ENCODE measurements at places on chromosomes 2 and 18. TPM values are rescaled to one million over a fixed set of nuclear protein-coding genes. Genes with fewer than 3 reads are reported as not detected.
A peak's percentile ranks its signal among the peaks of the same experiment; 100 is the strongest.

GRCh38 chr2:54209379-54209778 is 46.6 kb downstream of the TSPYL6 start:
- no peak for DNase-seq
- no peaks in the 10 kb centered on the region for H3K27me3 ChIP-seq
- H3K36me3 ChIP-seq: peaks cover 12% of the 10 kb centered on the region
- no peak overlapping the region for H3K4me3 ChIP-seq
- no peak overlapping the region for H3K27ac ChIP-seq

DNA sequence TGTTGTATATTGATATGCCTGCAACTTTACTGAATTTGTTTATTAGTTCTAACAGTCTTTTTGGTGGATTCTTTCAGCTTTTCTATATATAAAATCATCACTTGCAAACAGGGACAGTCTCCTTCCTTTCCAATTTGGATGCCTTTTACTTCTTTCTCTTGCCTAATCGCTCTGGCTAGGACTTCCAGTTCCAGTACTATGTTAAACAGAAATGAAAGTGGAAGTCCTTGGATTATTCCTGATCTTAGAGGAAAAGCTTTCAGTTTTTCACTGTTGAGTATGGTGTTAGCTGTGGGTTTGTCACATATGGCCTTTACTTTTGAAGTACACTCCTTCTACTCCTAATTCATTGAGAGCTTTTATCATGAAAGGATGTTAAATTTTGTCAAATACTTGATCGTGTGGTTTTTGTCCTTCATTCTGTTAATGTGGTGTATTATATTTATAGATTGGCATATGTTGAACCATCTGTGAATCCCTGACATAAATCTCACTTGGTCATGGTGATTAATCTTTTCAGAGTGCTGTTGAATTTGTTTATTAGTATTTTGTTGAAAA is 52.9 kb downstream of the REL start:
- H3K27ac ChIP-seq: peak overlapping the region; percentile 6
- H3K4me1 ChIP-seq: peaks cover 50% of the 10 kb centered on the region
- DNase-seq: no peak
- H3K4me3 ChIP-seq: no peak overlapping the region

- H3K36me3 ChIP-seq: no peaks in the 10 kb centered on the region
- H3K4me1 ChIP-seq: peaks cover 4% of the 10 kb centered on the region
- no peak overlapping the region for H3K4me3 ChIP-seq
- H3K27me3 ChIP-seq: peaks cover 19% of the 10 kb centered on the region
- no peak overlapping the region for H3K27ac ChIP-seq
Measured at GRCh38 chr2:199739413-199740110, 111.4 kb downstream of the FTCDNL1 start.

- H3K27ac ChIP-seq: peak overlapping the region; percentile 82
- H3K36me3 ChIP-seq: no peaks in the 10 kb centered on the region
- no peaks in the 10 kb centered on the region for H3K27me3 ChIP-seq
- no peak for DNase-seq
- peaks cover 24% of the 10 kb centered on the region for H3K4me1 ChIP-seq
Measured at GRCh38 chr2:24919037-24919505, 966 bp downstream of the ADCY3 start.

The HOXD12 gene
- total RNA-seq: not detected

The SANBR gene
- total RNA-seq: 2.2 TPM

The SERPINB2 gene
- total RNA-seq: 0.33 TPM

DNA sequence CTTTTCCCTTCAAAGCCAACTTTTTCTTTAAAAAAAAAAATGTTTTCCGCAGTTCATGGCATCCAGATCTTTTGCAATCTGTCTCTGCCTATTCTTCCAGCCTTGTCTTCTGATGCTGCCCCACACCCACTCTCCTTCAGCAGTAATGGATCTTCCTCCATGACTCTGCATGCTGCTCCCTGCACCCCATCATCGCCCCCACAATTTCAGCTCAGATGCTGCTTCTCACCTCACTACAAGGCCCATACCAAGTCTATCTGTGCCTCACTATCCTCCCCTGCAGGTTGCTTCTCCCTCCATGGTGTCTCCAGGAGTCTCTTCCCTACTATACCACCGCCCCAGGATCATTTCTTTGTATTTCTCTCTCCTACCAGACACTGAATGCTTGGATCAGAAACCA is 260.6 kb downstream of the ANAPC1 start:
- peaks cover 4% of the 10 kb centered on the region for H3K4me1 ChIP-seq
- no peak overlapping the region for H3K27ac ChIP-seq
- H3K4me3 ChIP-seq: no peak overlapping the region
- H3K27me3 ChIP-seq: peaks cover 2% of the 10 kb centered on the region
- no peaks in the 10 kb centered on the region for H3K36me3 ChIP-seq

The DSC3 gene
- total RNA-seq: not detected

The PXDN gene
- total RNA-seq: 1.1 TPM

DNA sequence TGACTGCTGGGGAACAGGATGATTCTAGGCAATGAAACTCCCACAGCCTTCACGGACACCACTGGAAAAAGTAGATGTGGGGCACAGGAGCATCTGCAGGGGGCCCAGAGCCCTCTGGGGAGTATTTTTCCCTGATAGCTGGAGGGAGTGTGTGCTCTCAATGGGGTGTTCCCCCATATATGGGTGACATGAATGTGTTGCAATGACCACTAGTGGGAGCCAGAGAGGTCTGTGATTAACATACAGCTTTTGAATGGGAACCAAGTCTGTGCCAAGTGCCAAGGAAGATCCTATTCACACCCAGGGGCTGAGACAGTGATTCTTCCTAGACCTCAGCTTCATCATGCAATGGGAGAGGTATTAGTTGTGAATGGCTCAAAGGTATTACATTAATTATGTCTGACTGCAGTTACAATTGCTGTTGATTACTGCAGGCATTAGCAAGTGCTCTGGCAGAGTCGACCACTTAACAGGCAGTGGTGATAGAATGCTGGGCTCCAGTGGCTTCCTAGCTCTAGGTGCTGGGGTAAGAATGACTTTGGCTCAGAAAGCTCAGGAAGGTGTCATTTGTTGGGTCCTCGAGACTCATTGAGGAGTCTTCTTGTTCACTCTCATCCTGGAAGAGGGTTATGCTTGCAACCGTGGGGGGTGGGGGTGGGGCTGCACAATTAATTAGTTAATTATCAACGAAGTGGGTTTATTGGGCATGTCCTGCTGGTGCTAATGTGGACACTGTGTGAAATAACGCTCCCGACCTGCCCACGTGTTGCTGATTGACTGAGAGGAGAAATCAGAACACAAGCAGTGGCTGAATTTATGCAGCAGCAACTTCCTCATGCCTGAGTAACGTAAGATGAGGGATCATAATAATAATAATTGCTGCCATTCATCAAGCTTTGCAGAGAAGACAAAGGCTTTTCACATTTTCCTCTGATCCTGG is 194.1 kb downstream of the CLIP4 start:
- peaks cover 2% of the 10 kb centered on the region for H3K4me1 ChIP-seq
- no peak overlapping the region for H3K27ac ChIP-seq
- H3K27me3 ChIP-seq: peaks cover 5% of the 10 kb centered on the region
- no peak for DNase-seq

- no peaks in the 10 kb centered on the region for H3K27me3 ChIP-seq
- H3K4me1 ChIP-seq: peaks cover 11% of the 10 kb centered on the region
- no peak overlapping the region for H3K27ac ChIP-seq
- H3K36me3 ChIP-seq: no peaks in the 10 kb centered on the region
- H3K4me3 ChIP-seq: no peak overlapping the region
Measured at GRCh38 chr2:1563084-1563857, 150.0 kb downstream of the TPO start.

- no peaks in the 10 kb centered on the region for H3K36me3 ChIP-seq
- no peak for DNase-seq
- no peak overlapping the region for H3K4me3 ChIP-seq
- peaks cover 7% of the 10 kb centered on the region for H3K27me3 ChIP-seq
- no peaks in the 10 kb centered on the region for H3K4me1 ChIP-seq
Measured at GRCh38 chr2:9124231-9124741, 82.3 kb upstream of the ASAP2 start.

- peaks cover 19% of the 10 kb centered on the region for H3K4me1 ChIP-seq
- peaks cover 25% of the 10 kb centered on the region for H3K36me3 ChIP-seq
- no peak for DNase-seq
- H3K27ac ChIP-seq: peak overlapping the region; percentile 100
- peak overlapping the region; percentile 98 for H3K4me3 ChIP-seq
Measured at GRCh38 chr2:24792542-24792873, 683 bp downstream of the PTRHD1 start.

The ARHGEF33 gene
- 0.27 TPM for total RNA-seq

DNA sequence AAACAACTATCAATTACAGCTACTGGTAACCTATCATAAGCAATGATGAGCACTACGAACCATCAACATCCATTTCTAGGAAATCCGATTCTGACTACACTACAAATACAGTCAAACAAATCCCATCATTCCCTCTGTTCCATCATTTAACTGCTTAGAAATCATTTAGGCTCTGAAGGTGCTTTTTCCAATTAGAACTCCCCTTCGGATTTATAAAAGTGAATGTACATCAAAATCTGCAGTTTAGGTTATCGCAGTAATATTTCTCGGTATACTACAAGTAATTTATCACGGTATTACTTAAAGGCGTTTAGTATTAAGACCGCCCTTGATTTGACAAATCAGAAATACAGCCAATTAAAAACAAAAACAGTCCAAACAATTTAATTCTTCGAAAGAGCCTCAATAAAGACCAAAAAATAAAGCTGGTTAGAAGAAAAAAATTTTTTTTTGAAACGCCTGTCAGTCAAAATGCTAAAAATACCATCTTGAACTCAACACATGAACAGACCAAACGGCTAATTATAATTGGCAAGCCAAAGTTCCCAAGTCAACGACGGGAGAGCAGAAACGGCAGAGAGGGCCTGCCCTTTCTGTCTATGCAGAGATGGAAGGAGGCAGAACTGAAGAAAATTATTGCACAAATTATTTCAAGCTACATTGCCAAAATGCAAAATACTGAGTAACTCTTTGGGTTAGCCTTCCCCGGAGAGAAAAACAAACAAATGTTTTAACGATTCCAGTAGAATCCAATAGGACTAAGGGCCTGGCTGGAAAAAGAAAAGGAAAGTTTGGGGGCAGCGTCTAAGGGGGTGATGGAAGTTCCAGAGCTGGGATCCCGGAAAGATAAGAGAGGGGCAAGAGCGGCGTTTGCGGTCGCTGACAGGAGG is 1.2 kb downstream of the VPS54 start:
- peaks cover 6% of the 10 kb centered on the region for H3K36me3 ChIP-seq
- H3K27me3 ChIP-seq: no peaks in the 10 kb centered on the region
- H3K27ac ChIP-seq: peak overlapping the region; percentile 92
- peaks cover 36% of the 10 kb centered on the region for H3K4me1 ChIP-seq

The BOLL gene
- total RNA-seq: not detected

DNA sequence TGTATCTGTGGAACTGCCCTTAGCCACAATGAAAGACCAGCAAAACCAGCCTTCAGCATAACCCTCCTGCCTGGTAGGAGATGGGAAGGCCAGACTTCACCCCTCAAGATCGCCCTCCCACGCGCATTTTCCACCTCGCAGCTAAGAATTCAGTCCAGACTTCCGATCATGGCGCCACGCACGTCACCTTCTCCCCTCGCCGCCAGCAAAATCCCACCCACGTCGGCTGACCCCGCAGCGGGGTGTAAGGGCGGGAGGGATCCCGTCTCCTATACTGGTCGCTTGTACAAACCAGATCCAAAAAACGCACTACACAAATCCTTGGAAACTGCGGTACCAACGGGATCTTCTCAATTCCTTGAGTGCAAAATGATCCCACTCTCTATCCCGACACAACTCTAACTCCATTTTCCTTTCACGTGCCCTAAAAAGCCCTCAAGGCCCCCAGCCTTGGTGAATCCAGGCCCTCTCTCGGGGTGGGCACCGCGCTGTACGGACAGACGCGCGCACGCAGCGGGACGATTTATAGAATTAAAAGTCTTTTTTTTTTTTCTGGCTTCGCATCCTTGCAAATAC is 1.0 kb upstream of the BMPR2 start:
- H3K4me3 ChIP-seq: peak overlapping the region; percentile 98
- peaks cover 15% of the 10 kb centered on the region for H3K36me3 ChIP-seq
- peak overlapping the region; percentile 83 for H3K27ac ChIP-seq

DNA sequence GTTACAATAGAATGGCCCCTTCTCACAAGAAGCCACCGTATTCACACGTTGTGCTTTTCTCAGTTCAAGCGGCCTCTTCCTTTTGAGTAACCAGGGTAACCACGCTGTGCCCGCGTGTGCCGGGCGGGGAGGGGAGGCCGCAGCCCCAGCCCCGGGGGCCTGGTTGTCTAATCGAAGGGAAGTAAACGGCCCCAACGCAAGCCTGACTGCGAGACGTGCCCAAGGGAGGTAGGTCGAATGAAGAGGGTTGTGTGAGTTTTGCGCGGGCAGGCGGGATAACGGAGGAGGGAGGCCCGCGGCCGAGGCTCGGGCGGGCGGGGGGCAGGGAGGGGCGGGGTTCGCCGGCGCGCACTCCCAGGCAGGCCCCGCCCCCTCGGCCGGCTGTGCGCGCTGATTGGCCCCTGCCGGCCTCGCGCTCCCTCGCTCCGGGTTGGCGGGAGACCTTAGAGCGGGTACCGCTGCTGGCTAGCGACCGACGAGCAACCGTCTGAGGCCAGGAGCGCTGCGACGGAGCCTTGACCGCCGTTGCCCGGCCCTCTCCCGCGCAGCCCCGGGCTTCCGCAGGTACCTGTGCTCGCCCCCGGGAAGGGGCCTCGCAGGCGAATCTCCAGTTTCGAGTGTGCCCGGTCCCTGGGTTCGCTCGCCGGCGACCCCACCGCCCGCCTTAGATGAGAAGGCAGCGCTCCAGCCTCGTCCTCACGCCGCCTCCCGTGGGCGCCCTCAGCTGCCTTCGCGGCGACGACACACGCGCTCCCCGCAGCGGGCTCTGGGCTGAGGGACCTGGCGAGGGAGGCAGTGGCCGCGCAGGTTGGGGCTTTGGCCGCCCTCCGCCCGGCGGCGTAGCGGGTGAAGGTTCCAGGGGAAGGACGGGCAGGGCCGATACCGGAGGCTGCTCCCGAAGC is at the start of gene SPDYA:
TSS of gene SPDYA (plus strand) at position 451 of the 902 bp plus-strand sequence. CDS start 5,181 bp downstream, outside the sequence.
- DNase-seq: peak; percentile 71
- peak within 1 kb of the TSS; percentile 50 for H3K27ac ChIP-seq
- peak within 1 kb of the TSS; percentile 84 for H3K4me3 ChIP-seq
- peaks cover 3% of the 10 kb centered on the region for H3K36me3 ChIP-seq
- H3K4me1 ChIP-seq: peaks cover 6% of the 10 kb centered on the region

DNA sequence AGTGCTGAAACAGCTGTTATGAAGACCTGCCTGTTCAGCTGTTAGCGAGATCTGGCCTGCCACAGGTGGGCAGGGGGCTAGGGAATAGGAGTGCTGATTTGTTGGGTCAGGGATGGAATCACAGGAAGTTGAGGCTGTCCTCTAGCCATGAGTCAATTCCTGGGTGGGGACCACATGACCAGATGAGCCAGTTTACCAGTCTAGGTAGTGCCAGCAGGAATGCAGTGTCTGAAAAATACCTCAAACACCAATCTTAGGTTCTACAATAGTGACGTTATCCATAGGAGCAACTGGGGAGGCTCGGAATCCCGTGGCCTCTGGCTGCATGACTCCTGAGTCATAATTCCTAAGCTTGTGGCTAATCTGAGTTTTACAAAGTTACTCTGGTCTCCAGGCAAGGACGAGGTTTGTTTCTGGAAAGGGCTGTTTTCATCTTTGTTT is 44.9 kb downstream of the DYSF start:
- no peak overlapping the region for H3K4me3 ChIP-seq
- peaks cover 4% of the 10 kb centered on the region for H3K27me3 ChIP-seq
- DNase-seq: no peak
- no peak overlapping the region for H3K27ac ChIP-seq

- no peak for DNase-seq
- H3K4me3 ChIP-seq: no peak overlapping the region
- no peaks in the 10 kb centered on the region for H3K4me1 ChIP-seq
- no peaks in the 10 kb centered on the region for H3K27me3 ChIP-seq
- no peak overlapping the region for H3K27ac ChIP-seq
Measured at GRCh38 chr2:36906277-36906676, 60.1 kb downstream of the STRN start.
